ENCODE measurements at places on chromosomes 3 and 15.

DNA sequence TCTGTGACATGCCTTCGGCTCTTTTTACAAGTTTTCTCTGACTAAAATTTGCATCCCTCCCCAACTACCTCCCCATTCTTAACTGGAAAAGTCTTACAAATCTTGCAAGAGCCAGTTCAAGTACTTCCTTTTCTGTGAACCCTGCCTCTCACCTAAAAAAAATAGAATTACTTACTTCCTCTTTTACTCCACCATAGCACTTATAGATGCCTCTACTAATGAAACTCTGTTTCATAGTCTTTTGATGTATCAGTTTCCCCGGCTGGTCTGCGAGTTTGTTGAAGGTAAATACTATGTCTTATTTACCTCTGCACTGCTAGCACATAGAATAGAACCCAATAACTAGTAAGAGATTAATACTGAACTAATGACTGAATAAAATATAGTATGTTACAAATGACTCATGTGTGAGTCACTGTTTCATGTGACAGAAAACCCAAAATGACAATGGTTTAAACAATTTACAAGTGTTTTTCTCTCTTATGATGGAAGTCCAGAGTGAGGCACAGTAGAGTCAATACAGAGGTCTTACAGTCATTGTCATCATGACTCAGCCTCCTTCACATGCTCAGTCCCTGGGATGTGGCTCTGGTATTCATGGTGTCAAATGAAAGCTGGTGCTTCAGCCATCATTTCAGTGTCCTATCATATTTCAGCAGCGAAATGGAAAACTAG lies 393.5 kb downstream of the RSL24D1 start:
- DNase-seq: no peak

- no peak for DNase-seq
Observed at GRCh38 chr3:141049681-141050080, 1.5 kb upstream of the SPSB4 start.

DNA sequence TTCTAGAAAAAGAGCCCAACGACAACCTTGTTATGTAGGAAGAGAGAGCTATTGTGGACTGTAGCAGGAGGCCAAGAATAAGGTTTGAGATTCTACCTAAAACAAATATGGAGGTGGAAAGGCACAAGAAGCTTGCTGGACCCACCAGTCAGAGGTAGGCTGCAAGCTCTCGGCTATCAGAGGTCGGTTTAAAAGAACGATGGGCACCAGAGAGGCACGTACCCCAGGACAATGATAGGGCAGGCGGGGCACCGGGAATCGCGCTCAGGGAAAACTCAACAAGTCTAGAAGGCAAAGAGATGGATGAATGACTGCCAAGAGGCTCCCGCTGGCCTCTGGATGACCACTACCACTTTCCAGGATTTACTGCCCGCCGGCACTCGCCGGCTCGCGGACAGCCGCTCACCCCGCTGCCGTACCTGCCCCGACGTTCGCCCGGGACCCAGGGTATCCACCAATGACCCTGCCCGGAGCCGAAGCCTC lies 1.1 kb downstream of the HDGFL3 start:
- DNase-seq: no peak

DNA sequence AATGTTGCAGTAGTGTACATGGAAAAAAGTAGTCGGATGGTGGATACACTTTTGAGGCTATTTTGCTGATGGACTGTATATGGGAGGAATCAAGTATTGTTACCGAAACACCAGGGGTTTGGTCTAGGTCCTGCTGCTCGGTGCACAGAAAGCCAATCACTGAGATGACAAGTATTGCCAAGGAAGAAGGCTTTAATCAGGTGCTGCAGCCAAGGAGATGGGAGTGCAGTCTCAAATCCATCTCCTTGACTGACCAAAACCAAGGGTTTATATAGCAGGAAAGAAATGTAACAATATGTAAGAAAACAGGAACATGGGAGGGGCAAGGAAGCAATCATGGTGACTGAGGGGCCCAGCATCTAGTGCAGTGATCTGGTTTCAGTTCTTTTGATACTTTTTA lies 2.8 kb upstream of the ACVR2B start:
- DNase-seq: no peak

GRCh38 chr3:106176734-106177133 lies 307.9 kb upstream of the CBLB start:
- peak; percentile 47 for DNase-seq

DNA sequence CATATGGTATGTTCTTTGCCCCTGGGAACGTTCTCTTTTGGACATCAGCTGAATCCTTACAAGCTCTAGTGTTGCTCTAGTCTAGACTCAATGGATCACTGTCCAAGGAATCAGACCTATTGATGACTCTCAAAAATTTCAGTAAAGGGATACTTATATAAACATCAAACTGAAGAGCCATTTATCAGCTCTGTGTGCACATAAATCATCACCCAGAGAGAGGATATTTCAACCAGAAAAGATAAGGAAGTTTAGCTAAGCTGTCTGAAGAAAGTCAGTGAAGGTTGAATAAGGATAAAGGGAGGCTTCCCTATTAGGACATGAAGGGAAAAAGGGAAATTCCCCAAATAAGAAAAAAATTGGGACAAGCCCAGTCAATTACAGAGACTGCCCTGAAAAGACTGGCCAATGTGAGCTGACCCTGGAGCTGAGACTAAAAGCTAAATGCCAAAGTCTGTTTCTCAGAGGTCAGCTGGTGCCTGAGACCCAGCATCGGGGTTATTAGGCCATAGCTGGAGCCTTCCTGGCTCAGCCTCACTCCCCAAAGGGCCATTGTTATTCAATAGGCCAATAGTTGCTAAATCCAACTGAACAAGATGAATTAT lies 424.1 kb upstream of the THBS1 start:
- DNase-seq: no peak

DNA sequence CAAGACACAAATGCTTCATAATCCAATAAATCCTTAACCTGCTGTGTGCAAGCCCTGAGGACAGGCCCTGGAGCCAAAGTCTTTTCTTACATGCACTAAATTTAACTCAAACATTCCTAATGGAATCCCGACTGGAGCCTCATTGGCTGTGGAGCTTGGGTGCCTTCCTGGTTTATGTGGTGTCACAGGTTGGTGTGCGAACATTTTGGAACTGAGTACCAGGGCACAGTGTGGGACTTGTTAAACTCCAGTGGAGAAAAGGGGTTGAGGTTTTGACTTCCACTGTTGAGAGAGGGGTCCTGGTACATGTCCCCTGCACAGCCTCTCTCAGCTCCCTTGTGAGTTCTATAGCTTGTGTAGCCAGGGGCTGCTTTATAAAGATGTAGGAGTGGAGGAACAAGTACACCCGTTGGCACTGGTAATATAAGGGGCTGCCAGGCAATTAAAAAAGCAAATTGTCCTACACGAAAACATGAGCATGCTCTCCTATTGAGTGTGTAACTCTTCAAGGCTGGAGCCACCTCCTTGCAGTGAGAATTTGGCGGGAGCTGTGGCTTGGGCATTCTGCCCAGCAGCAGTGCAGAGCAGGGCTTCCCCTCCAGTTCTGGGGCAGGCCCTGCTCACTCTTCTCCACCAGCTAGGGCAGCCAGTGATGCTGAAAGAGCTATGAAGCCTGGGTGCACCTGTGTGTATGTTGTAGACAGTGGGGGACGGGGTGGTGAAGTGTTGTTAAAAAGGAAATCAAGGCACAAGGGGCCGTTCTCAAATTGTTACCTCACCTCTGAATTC lies 218.1 kb downstream of the CLSTN2 start:
- no peak for DNase-seq

DNA sequence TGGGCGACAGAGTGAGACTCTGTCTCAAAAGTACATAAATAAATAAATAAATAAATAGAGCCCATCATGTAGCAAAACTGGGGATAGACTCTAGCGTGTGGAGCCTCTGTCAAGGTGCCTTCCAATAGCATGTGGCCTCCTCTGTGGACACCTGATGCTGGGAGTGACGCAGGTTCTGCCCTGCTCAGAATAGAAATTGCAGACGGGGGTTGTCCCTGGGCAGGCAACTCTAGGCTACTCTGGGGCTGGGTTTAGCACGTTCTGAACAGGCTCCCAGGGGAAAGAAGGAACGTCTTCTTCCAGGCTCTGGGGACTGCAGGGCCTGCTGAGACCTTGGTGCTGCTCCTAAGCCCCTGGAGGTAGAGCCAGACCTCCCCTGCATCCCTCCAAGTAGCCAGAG lies 65.3 kb downstream of the EPHB3 start:
- DNase-seq: no peak

DNA sequence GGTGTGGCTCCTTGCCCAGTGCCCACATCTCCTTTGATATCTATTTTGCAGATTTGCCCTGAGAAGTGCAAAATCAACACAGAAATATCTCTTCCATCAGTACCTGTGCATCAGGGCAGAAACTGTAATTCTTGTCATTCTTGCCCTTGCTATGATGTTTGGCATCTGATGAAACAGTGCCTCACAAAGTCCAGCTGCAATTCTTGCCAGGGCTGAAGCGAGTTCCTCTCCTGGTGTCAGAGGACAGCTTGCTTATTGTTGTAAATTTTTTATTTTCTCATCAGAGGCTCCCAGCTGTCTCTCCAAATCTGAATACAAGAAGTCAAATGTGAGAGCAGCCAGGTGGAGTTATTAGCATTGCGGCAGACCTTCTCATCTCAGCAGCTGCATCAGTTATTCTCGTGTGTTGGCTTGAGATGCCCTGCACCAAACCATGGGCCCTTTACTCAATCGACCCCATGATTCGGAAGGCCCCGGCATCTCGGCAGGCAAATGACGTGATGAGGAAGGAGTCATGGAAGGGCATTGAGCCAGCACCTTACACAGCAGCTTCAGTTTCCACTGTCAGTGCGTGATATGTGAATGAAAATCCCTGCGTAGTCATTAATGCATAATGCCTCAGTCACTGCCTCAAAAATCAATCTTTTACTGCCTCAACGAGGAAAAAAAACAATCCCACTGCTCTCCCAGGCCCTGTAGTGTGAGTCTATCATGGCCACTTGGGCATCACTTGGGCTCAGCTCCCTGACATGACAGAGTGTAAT lies 93.4 kb downstream of the CCNL1 start:
- DNase-seq: no peak

- no peak for DNase-seq
Observed at GRCh38 chr3:139572847-139573672, 33.5 kb upstream of the RBP1 start.

GRCh38 chr3:11755276-11755675 lies 91.4 kb downstream of the TAMM41 start:
- no peak for DNase-seq

- no peak for DNase-seq
Observed at GRCh38 chr15:51907136-51907862, 64.3 kb downstream of the LEO1 start.

DNA sequence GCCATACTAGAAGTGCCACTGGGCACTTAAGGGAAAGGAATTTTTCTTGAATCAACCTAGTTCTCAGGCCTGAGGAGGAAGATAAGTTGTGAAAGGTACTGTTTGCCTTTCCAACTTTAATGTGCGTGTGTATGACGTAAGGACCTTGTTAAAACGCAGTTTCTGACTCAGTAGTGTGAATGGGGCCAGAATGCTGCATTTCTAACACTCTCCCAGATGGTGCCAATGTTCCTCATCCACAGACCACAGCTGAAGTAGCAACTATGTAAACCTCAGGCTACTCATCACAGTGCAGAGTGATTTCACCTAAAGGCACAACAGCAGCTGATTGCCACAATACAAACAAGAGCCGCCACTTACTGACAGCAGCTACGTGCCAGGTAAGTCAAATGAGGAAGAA lies 103.6 kb downstream of the OTOL1 start:
- DNase-seq: no peak

DNA sequence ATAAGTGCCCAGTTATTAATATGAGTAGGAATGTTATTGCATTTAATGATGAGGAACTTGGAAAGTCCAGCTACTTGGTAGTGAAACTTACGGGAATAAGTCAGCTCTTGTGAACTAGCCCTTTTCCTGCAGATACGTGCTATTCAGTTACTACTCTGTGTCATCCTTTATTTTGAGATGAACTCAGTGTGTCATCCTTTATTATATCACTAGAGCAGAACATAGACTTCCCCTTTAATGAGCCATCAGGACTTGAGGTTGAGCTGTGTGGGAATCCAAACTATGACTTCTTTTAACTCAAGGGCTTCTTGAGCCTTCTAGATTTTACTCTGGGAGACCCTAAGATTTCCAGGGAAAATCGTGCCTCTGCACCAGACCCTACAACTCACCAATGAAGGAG lies 3.6 kb downstream of the ACTC1 start:
- DNase-seq: no peak

- no peak for DNase-seq
Observed at GRCh38 chr15:76829939-76830338, 75.2 kb downstream of the SCAPER start.

GRCh38 chr3:185851046-185851445 lies 26.2 kb upstream of the IGF2BP2 start:
- no peak for DNase-seq

DNA sequence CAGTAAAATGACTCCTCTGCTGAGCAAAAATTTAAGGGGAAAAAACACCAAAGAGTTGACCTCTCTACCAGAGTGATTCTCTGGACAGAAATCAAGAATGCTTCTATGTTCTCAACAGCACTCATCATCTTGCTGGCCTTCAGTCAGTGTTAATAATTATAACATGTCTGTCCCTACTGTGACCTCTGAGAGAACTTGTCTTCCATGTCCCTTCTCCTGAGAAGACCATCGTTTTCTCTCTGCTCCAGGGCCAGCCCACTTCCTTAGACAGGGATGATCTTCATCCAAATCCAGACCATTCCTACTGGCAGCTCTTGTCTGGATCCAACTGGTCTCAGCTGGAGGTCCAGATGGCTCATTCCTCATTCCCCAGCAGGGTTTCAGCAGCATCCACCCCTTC lies 139.0 kb upstream of the NECTIN3 start:
- no peak for DNase-seq

- DNase-seq: no peak
Observed at GRCh38 chr15:77032647-77033416, 37.9 kb downstream of the PSTPIP1 start.

- DNase-seq: no peak
Observed at GRCh38 chr15:69074843-69075224, 60.3 kb downstream of the NOX5 start.

DNA sequence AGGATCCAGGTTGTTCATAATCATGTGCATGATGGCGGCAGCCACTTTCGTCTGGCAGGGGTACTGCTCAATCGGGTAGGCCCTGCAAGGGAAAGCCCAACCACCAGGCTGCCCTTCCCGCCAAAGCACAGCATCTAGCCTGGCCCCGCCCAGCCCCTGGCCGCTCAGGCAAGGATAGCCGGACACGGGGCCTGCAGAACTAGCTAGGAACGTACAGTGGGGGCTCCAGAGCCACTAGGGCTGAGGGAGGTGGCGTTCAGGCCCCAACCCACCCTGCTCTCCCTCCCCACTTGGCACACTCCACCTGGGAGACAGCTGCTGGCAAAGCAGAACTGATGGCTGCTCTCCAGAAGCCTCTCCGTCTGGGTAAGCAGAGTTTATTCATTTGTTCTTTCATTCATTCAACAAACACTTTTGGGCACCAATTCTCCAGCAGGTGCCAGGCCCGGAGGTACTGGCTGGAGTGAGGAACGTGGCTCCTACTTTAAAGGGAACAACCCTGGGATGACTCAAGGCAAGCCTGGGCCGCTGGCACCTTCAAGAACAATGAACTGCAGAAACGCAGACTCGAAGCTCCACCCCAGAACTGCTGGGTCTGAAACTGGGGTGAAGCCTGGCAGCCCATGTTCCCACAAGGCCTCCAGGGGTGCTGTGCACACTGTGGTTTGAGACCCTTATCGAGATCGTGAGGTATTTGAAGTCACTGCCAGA lies 7.8 kb downstream of the UROC1 start:
- peak; percentile 13 for DNase-seq

GRCh38 chr15:60819860-60820259 lies 340.9 kb upstream of the ICE2 start:
- DNase-seq: no peak
